GM23338 (cell line): ENCODE measurements at places on chromosomes 5 and 9.
A peak's percentile ranks its signal among the peaks of the same experiment; 100 is the strongest.

GRCh38 chr9:110207071-110207641 is 803 bp downstream of the C9orf152 start:
- no peaks in the 10 kb centered on the region for H3K36me3 ChIP-seq
- no peaks in the 10 kb centered on the region for H3K27me3 ChIP-seq
- no peak overlapping the region for H3K4me3 ChIP-seq
- H3K4me1 ChIP-seq: no peaks in the 10 kb centered on the region

DNA sequence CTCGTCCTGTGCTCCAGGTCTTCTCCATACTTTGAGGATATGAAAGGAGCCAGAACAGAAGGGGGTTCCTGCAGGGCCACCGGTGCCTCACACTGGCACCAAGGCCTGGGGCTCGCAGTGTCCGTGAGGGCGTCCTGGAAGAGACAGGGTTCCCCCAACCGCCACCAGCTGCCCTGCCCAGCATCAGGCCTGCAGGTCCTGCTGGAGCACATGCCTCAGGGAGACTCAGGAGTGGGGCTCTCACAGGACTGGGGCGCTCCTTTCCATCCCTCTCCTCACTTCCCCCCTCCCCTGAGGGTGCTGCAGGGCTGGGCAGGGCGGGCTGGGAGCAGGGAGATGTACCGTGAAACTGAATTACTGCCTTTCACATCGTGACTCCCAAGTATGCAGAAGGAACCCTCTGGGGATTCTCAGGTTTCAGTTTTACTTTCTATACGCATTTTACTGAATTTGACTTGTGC is 31.7 kb downstream of the CEP72 start:
- no peak for DNase-seq
- H3K27me3 ChIP-seq: no peaks in the 10 kb centered on the region
- no peak overlapping the region for H3K4me3 ChIP-seq
- H3K36me3 ChIP-seq: peaks cover 24% of the 10 kb centered on the region

DNA sequence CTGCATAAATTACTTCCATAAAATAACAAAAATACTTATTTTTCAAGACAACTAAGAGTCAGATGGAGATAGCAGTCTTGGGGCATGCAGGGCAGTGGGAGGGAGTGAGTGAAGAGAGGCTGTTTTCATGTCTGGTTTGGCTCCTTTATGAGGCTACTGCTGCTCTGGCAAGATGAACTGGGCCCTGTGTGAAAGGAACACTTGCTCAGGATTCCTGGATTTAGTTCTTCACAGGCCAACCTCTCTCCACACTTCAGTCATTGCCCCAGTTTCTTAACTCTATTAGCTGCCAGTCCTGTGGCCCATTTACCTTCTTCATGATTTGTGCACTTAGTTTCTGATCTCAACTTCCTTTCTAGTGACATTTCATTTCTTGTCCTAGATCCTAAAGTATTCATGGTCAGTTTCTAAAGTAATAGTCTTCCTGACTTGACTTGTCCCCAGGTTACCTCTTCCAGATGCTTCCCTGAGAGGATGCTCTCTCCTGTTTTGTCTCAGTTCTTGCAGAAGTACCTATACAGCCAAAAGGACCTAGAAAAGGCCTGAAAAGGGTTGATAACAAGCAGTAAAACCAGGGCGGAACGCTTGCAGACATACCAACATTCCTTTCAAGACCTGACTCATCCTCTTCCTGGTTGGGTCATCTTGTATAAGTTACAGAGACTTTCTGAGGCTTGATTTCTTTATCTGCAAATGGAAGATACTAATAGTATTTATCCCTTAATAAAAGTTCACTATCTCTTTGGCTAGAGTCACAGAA is 77.0 kb upstream of the ZFAND5 start:
- no peaks in the 10 kb centered on the region for H3K36me3 ChIP-seq
- H3K27me3 ChIP-seq: no peaks in the 10 kb centered on the region
- H3K27ac ChIP-seq: no peak overlapping the region
- no peaks in the 10 kb centered on the region; the same call in 1 of the 2 replicates for H3K4me1 ChIP-seq
- no peak overlapping the region for H3K4me3 ChIP-seq
- peak; percentile 44 for DNase-seq

DNA sequence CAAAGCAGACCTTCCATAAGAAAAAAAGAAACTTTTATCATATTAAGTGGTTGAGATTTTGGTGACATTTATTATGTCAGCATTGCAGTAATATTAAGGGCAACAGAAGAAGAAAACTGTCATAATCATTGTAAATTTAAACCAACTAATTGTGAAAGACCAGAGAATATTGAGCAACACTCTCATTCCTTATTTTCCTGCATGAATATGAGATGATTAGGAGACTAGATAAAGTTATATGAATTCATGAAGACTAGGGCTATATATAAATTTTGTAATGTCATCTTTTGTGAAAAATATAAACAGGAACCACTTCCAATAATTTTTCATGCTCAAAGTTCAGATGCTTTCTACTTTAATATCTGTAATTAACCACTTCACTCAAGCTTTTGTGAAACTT is 974.5 kb upstream of the CDH10 start:
- no peaks in the 10 kb centered on the region for H3K27me3 ChIP-seq
- no peak overlapping the region for H3K4me3 ChIP-seq
- H3K4me1 ChIP-seq: no peaks in the 10 kb centered on the region
- H3K27ac ChIP-seq: no peak overlapping the region

GRCh38 chr9:133557581-133557980 is 23.1 kb downstream of the ADAMTSL2 start:
- DNase-seq: no peak
- no peak overlapping the region for H3K4me3 ChIP-seq
- H3K4me1 ChIP-seq: peaks cover 5% of the 10 kb centered on the region
- no peak overlapping the region for H3K27ac ChIP-seq

GRCh38 chr5:137602721-137603273 is 103.7 kb upstream of the SPOCK1 start:
- DNase-seq: no peak
- H3K4me1 ChIP-seq: no peaks in the 10 kb centered on the region
- no peak overlapping the region for H3K4me3 ChIP-seq

DNA sequence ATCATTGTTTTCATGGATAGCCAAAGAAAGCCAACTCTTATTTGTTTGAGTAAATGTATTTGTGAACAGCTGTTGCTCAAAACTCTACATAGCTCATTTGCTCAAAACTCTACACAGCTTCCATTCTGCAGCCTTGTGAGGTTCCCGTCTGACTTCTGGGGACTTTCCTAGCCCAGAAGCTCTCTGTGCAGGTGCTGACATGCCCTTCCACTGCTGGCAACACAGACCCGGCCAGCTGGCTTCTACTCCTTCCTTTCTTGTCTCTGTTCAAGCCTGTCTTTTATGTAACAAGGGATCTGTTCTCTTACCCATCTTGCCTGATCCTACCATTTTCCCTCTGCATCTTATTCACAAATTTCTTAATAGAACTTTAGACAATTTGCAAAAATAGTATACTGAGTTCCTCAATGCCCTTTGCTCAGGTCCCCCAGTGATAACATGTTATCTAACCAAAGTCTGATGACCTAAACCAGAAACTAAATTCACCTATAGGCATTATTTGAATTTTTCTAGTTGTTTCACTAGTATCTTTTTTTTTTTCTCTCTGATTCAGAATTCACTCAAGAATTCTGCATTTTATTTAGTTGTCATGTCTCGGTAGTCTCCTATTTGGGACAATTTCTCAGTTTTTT is 556.5 kb upstream of the SEMA6A start:
- H3K27ac ChIP-seq: no peak overlapping the region
- no peaks in the 10 kb centered on the region for H3K36me3 ChIP-seq
- H3K27me3 ChIP-seq: no peaks in the 10 kb centered on the region
- H3K4me1 ChIP-seq: no peaks in the 10 kb centered on the region
- no peak for DNase-seq
- no peak overlapping the region for H3K4me3 ChIP-seq

GRCh38 chr5:176596689-176597416 is 13.1 kb downstream of the GPRIN1 start:
- H3K36me3 ChIP-seq: no peaks in the 10 kb centered on the region
- no peak overlapping the region for H3K27ac ChIP-seq
- peak overlapping the region; percentile 49 for H3K4me3 ChIP-seq
- peaks cover 16% of the 10 kb centered on the region for H3K27me3 ChIP-seq

DNA sequence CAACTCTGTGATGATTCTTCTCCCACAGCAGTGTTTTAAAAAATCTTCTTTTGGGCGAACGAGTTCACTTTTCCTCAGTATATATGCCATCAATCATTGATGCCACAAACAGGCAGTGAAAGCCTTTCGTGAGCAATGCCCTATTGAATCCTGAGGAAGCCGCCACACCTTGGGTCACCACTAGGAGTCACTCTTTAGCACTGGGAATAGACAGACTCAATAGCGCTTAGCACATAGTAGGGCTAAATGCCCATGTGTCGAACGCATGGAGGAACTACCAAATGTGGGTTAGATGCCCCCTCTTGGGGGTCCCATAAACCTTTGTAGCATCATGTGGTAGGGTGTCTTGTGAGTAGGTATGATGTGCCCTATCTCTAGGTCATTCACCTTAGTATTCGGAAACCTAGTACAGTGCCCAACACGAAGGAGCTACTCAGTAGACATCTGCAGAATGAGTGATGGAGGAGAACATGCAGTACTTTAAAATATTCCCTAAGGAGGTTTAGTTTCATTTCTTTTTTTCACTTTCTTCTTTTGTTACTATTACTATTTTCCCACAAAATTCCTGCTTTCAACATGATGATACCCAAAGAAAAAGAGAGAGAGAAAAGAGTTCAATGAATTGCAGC is 603.7 kb downstream of the BNC2 start:
- no peaks in the 10 kb centered on the region for H3K36me3 ChIP-seq
- peaks cover 8% of the 10 kb centered on the region; the same call in 1 of the 2 replicates for H3K4me1 ChIP-seq
- DNase-seq: peak; percentile 76
- H3K27me3 ChIP-seq: no peaks in the 10 kb centered on the region

GRCh38 chr9:752201-752600 is 89.3 kb upstream of the DMRT1 start:
- no peak overlapping the region for H3K27ac ChIP-seq
- H3K4me1 ChIP-seq: peaks cover 6% of the 10 kb centered on the region
- H3K36me3 ChIP-seq: no peaks in the 10 kb centered on the region
- no peak overlapping the region for H3K4me3 ChIP-seq
- no peaks in the 10 kb centered on the region for H3K27me3 ChIP-seq

DNA sequence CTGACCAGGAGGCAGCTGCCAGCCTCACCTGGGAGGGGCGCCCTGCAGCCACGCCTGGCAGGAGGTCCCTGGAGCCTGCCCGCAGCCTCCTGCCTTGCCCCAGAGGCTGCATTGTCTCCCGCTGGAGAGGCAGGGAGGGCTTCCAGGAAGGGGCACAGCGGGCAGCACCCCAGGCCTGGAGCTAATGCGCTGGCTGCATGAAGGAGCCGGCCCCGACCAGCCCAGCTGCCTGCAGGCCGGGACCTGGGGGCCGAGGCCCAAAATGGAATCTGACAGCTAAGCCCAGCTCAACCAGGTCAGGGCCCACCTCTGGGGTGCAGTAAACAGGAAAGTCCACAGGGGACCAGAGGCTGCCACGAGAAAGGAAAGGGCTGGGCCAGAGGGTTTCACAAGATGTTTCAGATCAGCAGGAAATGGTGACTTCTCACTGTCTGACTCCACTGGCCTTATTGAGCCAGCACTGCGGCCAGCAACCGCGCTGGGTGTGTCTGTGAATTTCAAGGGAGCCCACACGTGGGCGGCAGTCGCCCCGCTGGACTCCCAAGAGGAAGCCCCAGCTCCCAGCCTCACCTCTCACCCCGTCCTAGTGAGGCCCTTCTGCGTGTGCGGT is 18.6 kb upstream of the NOTCH1 start:
- peaks cover 4% of the 10 kb centered on the region; the same call in 1 of the 2 replicates for H3K4me1 ChIP-seq
- no peaks in the 10 kb centered on the region for H3K36me3 ChIP-seq
- H3K4me3 ChIP-seq: no peak overlapping the region
- no peaks in the 10 kb centered on the region for H3K27me3 ChIP-seq
- H3K27ac ChIP-seq: no peak overlapping the region
- no peak for DNase-seq

GRCh38 chr9:111516061-111516465 is 8.9 kb upstream of the ZNF483 start:
- no peak overlapping the region for H3K4me3 ChIP-seq
- H3K4me1 ChIP-seq: no peaks in the 10 kb centered on the region
- peak; percentile 52 for DNase-seq
- peaks cover 3% of the 10 kb centered on the region; the same call in 1 of the 2 replicates for H3K36me3 ChIP-seq

GRCh38 chr9:83477571-83477970 is 60.6 kb downstream of the FRMD3 start:
- no peaks in the 10 kb centered on the region for H3K4me1 ChIP-seq
- no peak overlapping the region for H3K4me3 ChIP-seq
- no peak for DNase-seq

DNA sequence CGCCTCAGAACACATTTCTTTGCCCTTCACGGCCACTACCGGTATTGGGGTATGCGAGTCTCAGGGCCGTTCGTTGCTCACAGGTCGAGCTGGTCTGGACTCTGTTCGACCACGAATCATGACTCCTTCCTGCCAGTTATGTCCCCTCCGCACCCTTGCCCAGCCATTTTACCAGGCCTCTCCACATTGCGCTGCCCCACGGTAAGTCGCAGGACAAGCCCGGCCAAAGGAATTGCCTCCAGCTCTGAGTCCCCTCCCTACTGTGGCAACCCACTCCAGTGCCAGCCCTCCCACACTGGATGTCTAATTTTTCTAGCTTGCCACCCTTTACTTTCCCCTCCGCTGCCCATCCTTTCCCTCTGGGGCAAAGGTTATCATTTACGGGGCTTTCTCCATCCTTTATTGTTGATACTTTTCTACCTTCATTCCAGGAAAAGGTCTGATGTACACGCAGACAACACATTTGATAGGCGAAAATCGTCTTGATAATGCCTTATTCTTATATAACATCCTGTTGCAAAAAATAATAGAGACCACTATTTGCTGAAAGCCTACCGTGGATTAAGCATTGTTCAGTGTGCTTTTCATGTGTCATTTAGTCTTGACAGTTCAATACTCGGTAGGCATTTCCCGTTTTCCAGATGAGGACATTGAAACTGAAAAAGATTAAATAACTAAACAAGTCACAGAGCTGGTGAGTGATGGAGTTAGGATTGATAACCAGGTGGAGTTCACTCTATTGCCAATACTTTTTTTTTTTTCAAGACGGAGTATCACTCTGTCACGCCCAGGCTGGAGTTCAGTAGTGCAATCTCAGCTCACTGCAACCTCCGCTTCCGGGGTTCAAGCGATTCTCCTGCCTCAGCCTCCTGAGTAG is 958 bp upstream of the HSPA5 start:
- no peak for DNase-seq
- peaks cover 17% of the 10 kb centered on the region; the same call in 1 of the 2 replicates for H3K4me1 ChIP-seq
- peaks cover 28% of the 10 kb centered on the region for H3K36me3 ChIP-seq

DNA sequence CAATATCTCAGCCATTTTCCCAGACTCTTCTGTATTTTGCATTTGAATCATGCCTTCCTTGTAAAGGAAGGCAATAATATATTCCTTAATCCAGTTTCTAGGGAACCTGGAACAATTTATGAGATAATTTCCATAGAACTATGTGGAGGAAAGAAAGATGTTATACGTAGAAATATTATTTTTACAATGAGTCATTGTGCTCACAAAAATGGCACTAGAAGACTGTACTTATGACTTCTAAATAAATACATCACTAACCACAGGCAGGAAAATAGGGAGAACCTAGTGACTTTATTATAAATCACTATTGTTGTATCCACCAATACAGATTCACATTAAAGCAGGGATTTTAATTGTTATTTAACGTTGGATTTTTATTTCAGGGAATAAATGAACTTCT is 87.6 kb downstream of the FBXO38 start:
- no peak overlapping the region for H3K27ac ChIP-seq
- H3K4me1 ChIP-seq: no peaks in the 10 kb centered on the region
- no peaks in the 10 kb centered on the region for H3K27me3 ChIP-seq
- no peak for DNase-seq
- no peak overlapping the region for H3K4me3 ChIP-seq
- no peaks in the 10 kb centered on the region for H3K36me3 ChIP-seq

- H3K36me3 ChIP-seq: no peaks in the 10 kb centered on the region
- H3K4me3 ChIP-seq: no peak overlapping the region
- no peaks in the 10 kb centered on the region for H3K27me3 ChIP-seq
- DNase-seq: no peak
- peaks cover 4% of the 10 kb centered on the region; the same call in 1 of the 2 replicates for H3K4me1 ChIP-seq
- H3K27ac ChIP-seq: no peak overlapping the region
Measured at GRCh38 chr5:152389208-152389849, 15.8 kb downstream of the NMUR2 start.
